ENCODE measurements at places on chromosomes 7 and 10.

GRCh38 chr10:119829429-119829828 lies 43.2 kb downstream of the MCMBP start:
- no peak for DNase-seq

GRCh38 chr7:99953649-99954048 lies 22.2 kb downstream of the AZGP1 start:
- no peak for DNase-seq

DNA sequence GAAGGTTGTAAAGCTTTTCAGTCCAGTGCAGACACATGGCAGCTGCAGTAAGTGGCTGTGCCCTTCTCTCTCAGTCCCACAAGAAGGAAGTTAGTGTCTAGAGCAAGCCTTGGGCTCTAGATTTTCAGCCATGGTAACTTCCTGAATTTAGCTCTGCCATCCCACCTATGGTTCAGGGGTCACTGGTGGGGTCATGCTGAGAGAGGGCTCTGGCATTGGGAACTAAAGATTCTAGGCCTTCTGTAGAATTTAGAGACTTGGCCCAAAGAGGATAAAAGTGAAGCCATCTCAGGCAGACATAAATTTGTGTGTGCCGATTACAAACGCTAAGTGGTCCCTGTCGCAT lies 113.5 kb downstream of the COL13A1 start:
- DNase-seq = no peak

DNA sequence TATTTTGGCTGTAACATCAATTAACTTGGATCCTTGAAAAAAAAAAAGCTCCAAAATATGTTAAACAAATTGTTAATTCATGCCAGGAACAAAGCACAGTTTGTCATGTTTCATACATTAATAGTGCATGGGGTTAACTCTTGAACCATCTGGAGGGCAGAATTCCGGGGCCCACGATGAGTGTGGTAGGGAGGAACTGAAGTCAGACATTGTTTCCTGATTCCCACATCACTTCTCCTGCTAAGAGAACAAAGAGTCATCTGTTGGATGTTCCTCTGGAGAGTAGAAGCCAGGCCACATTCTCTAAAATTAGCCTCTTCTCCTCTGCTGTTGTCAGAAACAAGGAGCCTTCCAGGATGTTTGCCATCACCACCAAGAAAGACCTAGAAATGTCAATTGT lies 54.6 kb downstream of the TMEM178B start:
- no peak for DNase-seq

DNA sequence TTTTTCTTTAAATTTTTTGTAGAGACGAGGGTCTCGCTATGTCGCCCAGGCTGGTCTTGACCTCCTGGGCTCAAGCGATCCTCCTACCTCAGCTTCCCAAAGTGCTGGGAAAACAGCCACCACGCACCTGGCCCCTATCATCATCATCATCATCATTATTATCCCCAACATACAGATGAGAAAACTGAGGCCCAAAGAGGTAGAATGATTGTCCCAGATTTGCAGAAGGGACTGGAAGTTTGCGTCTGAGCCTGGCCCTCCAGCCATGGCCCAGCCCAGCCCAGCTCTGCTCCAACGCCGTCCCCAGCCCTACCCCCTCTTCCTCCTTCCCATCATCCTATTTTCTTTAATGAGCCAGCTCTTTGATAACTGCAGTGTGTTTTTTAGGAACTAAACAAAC lies 34.9 kb downstream of the TMEM130 start:
- DNase-seq = no peak

GRCh38 chr10:35794703-35795102 lies 152.6 kb upstream of the FZD8 start:
- DNase-seq = no peak

GRCh38 chr7:80106498-80107113 lies 28.0 kb upstream of the GNAI1 start:
- no peak for DNase-seq

DNA sequence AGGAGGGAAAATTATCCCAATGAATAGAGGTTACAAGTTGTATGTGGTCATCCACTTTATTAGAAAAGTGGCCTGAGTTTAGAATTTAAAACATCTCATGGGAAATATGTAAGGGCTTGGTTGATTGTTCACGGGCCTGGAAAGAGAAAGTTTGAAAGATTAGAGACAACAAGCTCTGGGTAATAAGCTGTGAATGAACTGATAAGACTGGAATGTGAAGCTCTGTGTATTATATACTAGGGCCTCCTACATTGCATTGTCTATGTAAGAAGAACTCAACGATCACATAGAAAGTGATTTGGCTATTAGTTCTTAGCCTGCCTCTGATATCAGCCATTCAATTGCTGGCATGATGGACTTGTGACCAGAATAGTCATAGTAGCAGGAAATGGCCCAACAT lies 199.2 kb upstream of the MAGI2 start:
- DNase-seq = no peak

- DNase-seq = no peak
These were observed 493.4 kb upstream of the FOXK1 start for GRCh38 chr7:4188651-4189050.

GRCh38 chr7:121545418-121545817 lies 149.3 kb upstream of the FAM3C start:
- no peak for DNase-seq

GRCh38 chr7:12757443-12757842 lies 70.0 kb downstream of the ARL4A start:
- no peak for DNase-seq

GRCh38 chr7:1954366-1955004 lies 278.3 kb downstream of the MAD1L1 start:
- no peak for DNase-seq

Data from GM18507 (cell line).